T-helper 2 cell treated with Interferon-gamma antibody and Interleukin-4, amounts not matched to agents 5 μg/mL and 100 μg/mL, for 36 hours (primary cell): ENCODE measurements at places on chromosomes 1 and 21.

GRCh38 chr1:47507144-47507543 is 69.3 kb downstream of the FOXD2 start:
- DNase-seq = no peak

DNA sequence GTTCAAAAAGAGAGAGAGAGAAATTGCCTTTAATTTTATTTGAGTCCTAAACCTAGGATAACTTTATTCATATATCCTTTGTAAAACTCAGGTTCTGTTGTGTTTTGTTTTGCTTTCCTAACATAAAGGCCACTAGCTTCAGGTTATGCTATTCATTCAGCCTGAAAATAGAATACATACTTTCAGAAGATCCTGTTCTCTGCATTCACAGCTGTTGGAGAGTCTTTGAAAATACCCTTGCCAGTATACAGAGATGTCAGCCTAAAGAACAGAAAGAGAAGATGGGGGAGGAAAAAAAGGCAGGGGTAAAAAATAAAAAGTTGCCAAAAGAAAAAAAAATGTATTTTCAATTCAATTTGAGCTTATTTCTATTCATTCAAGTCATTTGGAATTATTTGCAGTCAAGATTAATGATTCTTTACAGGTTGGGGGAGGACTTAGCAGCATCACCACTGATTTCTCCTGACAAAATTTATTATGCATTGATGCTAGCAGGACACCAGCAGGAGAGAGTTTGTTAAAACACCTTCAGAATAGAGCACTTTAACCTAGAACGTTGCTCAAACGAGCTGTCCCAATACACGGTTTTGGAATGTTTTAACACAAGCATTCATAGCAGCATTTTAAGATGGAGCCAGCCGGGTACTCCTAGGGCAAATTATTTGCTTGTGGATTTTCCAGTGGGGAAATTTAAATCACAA is 318.5 kb downstream of the NTNG1 start:
- DNase-seq = no peak

GRCh38 chr1:61046434-61046833 is 35.9 kb upstream of the NFIA start:
- no peak for DNase-seq

- no peak for DNase-seq
Observed at GRCh38 chr1:171623651-171624331, 1.7 kb downstream of the MYOCOS start.

DNA sequence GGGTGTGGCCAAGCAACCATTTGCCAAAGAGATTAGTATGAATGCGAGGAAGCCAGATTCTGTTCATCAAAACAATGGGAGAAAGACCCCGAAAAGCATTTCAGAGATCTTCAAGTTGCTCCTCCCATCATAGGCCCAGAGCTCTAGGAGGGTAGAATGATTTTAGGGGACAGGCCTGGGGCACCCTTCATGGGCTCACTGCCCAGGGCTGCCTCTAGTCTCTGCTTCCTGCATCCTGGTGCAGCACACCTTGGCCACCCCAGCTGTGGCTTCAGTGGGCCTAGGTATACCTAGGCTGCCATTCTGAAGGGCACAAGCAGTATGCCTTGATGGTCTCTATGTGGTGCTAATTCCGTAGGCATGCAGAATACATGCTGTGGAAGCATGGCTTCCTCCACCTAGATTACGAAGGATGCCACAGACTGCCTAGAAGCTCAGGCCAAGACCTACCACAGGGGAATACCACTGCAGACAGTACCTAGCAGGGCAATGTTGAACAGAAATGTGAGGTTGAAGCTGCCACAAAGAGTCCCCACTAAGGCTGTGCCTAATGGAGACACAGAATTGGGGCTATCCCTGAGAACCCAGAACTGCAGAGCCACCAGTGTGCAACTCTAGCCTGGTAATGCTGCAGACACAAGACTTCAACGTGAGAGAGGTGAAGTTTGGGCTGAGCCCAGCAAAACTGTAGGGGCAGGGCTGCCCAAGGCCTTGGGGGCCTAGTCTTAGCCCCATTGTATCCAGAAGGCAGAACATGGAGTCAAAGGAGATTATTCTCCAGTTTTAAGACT is 158.8 kb downstream of the CLIC6 start:
- DNase-seq = no peak

- no peak for DNase-seq
Observed at GRCh38 chr1:184568148-184568547, 181.3 kb downstream of the C1orf21 start.

GRCh38 chr1:63902844-63903589 is 129.2 kb downstream of the ROR1 start:
- DNase-seq = no peak

- DNase-seq = no peak
Observed at GRCh38 chr1:57192222-57192621, 226.4 kb upstream of the C8B start.

DNA sequence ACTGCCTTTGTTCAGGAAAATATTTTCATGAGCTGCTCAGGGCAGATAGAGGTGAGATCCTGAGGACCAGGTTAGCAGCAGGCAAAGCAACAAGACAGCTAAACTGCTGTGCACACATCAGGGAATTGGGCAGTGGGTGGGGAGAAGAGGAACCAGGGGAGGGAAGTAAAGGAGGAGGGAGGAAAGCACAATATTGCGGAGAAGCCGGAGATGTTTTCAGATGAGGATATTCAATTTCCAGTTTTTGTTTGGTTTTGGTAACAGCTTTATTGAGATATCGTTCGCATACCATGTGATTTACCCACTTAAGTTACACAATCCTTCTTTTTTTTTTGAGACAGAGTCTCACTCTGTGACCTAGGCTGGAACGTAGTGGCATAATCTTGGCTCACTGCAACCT is 34.5 kb downstream of the EPHA10 start:
- DNase-seq = no peak

DNA sequence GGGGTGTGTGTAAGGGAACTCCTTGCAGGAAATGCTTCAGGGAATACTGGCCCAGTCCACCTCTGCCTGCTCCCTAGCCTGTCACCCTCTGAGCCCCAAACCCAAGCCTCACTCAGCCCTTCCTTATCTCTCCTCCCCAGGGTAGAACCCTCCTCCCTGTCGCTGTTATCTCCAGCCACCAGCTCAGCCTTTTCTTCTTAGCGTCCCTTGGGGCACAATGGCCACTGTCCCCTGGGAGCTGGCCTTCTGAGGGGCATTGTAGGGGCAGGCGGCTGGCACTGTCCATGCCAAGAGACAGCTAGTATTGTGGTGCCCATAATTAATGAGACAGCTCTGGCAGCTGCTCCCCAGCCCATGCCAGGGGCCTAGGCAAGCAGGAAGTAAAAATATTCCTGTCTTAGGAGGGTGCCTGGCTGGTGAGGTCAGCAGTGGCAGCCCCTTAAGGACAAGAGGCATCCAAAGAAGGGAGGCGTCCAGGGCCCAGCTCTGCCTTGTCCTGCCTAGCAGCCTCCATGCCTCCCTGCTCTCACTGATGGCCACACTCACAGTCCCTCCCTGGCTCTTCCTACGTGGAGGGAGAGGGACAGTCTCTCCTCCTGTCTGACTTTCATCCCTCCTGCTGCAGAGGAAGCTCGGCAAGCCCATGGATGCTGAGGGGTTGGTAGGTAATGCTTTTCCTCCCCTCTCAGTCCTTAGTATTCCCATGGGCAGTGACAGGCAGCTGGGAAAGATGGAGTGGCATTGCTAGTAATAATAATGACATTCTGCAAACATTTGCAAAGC is 37.5 kb downstream of the KCNQ4 start:
- DNase-seq = no peak

GRCh38 chr1:41663671-41664400 is 179.4 kb upstream of the EDN2 start:
- no peak for DNase-seq

GRCh38 chr1:85334962-85335361 is 58.5 kb upstream of the BCL10 start:
- DNase-seq = no peak

- no peak for DNase-seq
Observed at GRCh38 chr1:62395291-62395690, 41.6 kb upstream of the USP1 start.

DNA sequence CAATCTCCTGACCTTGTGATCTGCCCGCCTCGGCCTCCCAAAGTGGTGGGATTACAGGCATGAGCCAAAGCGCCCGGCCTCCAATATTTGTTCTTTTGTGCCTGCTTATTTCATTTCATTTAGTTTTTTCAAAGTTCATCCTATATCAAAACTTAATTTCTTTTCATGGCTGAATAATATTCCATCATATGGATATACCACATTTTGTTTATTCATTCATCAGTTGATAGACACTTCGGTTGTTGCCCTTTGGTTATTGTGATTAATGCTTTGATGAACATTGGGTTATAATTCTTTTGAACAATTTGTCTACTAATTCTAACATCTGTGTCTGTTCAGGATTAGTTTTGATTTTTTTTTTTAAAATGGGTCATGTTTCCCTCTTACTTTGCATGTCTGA is 41.7 kb downstream of the SFPQ start:
- no peak for DNase-seq

GRCh38 chr1:156499842-156500542 is 583 bp downstream of the MEF2D start:
- peak; percentile 25 for DNase-seq
